ENCODE measurements at places on chromosomes 4 and X.

DNA sequence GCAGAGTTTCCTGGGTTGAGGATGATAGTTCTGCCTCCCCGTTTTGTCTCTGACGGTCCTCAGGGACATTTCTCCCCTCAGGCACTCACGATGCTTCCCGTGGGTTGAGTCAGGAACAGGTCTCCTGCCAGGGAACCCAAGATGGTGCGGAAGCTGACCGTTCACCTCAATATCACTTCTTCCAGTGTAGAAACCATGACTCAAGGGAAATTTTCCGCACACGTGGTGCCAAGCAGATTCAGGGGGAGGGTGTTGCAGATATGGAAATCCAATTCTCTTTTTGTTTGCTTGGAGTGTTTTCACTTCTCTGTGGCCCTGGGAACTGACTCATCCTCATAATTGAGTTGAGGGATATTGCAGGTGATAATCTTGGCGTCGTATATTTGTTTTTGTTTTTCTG, 46.7 kb downstream of the CXorf49B start:
- no peak for DNase-seq

DNA sequence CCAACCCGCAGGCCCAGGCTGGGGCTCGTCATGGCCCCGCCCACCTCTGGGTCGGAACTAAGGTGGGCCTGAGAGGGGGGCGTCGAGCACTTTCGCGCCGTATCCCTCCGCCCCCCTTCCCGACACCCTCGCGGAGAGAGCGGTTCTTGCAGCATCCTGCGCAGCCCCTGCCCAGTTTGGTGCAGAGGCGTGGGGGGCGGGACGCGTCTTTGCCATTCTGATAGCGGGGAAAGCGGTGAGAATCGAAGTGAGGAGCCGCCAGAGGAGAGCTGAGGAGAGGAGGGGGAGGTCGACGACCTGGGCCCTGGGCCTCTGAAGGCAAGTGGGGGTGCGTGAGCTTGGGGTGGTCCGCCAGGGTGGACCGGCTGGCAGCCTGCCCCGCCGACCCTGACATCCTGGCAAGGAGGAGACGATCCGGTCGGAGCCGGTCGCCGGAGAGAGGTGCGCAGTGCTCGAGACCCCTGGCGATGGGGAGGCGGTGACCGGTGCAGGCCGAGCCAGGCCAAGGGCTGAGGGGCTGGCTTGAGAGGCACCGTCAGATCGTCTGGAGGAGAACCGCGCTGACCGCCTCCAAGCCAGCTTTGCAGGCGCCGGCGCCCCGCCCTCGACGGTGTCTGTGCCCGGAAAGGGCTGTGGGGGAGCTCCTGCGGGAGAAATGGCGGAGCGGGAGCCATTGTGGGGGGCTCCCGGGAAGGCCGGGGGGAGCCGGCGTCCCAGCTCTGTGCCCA, 25.5 kb downstream of the GPRASP3 start:
- DNase-seq: no peak

DNA sequence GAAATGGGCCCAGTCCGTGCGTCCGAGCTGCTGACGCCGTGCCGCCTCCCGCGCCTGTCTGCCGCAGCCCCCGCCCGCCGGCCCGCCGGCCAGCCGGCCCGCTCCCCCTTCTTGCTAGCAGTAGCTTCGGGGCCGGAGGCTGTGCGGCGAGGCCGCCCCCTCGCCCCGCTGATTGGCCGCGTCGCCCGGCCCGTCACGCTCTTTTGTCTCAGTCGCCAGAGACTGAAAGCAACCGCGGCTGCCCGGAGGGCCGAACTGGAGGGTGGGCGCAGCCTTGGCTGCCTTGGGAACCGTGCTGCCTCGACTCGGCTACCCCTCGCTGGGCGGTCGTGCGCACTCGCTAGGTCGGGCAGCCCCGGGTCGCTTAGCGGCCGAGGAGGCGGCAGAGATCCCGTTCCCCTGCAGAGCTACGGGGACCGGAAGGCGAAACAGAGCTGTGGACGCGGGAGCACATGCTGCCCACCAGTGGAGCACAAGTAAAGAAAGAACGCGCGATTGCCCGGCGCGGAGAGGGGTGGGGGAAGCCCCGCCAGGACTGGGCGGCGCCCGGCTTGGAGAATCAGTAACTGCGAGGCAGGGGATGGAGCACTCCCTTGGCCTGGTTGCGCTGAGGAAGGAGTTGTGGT, at the start of gene ZCCHC18:
Gene ZCCHC18 (plus strand): TSS at position 198 of the 626 bp plus-strand sequence. CDS start 1,589 bp downstream, outside the sequence.
- no peak for DNase-seq

- no peak for DNase-seq
Observed at GRCh38 chr4:85127653-85128052, 161.2 kb upstream of the WDFY3 start.

DNA sequence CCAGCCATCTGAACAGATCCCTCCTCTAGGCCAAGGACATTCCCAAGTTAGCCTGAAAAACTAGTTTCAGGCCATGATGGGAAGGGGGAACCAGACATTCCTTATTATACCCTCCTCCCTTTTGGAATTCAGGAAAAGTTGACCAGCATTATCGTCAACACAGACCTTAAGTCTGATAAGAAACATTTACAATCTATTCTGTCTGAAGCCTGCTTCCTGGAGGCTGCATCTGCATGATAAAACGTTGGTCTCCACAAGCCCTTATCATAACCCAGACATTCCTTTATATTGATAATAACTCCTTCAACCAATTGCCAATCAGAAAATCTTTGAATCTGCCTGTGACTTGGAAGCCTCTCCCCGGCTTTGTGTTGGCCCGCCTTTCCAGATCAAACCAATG, 44.3 kb downstream of the EFHC2 start:
- no peak for DNase-seq

DNA sequence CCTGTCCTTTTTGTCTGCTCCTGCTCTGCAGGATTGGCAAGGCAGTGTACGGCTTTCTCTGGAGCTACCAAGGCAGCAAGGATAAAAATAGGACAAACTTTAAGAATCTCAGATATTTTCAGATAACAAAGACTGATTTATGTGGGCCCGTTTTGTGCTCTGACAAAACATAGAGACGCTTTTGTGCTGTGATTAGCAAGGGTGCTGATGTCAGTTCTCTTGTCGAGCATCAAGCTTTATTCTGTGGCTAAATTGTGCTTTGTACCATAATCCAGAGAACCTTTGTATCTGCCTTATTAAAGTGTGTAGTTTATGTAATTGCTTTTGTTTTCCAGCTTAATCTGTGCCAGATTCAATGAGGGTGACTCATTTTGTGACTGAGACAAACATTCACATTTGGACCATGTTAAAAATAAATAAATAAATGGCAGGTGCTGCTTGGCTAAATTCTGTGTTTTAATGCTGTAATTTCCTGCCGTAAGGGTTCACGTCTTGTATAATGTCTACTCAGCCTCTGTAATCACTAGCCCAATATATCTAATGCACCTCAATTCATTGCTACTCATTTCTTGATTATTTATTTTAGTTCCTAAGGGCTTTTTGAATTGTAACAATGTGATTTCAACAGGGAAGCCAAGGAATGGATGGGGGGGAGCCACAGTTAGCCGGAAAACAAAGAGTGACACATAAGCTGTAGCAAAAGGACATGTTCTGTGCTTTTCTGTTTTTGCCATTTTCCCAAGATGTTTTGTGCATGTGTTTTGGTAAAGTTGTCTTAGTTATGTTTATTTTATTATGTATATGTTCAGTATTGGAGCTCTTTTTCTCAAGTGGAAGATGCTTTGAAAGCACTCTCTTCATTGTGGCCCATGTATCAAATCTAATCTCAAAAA, 75.1 kb downstream of the GAB1 start:
- no peak for DNase-seq

DNA sequence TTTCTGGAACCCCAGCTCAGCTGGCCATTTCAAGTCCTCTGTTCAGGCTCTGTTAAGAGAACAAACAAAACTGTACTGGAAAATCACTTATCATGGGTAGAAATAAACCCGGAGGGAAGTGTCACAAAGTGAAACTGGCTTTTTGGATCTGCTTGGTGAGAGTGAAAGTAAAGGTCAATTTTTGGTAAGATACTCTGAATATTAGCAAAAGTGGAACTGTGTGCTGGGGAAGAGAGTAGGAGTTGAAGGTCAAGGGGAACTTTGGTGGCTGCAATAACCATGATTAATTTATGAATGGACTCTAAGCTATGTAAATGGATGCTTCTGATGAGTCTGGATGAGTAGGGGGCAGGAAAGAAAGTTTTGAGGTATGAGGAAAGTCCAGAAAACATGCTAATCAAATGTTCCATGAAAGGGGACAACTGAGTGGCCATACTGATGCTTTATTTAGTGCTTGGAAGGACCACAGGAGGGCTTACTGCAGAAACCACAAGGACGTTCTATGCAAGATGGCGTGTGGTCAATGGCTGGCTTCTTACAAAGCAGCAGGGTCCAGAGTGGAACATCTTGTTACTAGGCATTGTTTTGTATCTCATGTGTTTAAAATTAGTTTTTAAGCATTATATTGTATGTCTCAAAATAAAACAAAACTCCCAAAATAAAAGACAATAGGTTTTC, 36.8 kb upstream of the TNIP3 start:
- no peak for DNase-seq

DNA sequence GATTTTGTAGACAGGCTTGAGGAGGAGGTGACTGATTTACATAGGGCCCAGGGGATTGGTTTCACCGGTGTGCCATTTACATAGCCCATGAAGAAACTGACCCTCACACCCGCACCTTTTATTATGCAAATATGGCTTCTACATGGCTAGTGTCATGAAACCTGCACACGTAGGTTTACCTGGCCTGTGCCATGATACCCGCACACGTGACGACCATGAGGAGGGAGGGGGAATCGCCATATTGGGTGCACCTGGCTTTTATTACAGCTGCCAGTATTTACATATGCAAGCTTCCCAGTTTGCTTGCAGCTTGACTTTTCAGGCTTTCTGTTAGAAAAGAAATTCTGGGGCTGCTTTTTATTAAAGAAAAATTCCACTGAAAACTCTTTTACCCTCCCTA, 359.7 kb downstream of the ADAM29 start:
- no peak for DNase-seq

DNA sequence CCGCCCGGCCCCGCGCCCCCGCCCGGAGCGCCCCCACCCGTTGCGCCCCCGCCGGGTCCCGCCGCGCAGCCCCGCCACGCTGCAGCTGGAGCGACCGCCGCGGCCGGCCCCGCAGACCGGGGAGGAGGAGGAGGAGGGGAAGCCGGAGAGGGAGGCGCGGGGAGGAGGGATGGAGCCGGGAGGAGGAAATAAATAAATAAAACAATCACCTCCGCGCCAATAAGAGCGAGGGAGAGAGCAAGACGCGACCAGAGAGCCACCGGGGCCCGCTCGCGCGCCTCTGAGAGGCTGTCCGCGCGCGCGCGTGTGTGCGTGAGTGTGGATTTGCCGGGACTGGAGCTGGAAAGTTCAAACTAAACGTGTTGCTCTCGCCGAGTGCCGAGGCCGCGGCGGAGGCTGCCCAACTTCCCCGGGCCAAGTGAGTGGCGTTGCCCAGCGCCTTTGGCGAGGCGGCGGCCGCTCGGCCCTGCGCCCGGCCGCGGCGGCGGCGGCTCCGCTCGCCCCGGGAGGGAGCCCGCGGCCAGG, 2184.4 kb upstream of the TENM3 start:
- DNase-seq: no peak

DNA sequence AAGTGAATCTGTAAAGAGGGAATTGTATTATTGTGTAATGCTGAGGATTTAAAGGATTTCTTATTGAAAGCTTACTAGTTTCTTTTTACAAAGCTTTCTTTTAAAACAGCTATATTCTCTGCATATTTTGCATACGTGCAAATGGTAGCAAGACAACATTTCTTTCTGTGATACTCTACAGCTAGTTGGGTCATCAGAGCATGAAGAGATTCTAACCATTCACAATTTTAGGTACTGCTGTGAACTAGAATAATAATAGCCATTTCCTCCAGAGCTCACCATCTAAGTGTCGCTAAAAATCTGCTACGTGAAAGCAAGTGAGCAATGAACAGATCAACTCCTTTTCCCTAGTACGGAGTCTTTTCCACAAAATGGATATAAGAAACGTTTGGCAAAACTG, 37.3 kb downstream of the ARHGAP6 start:
- DNase-seq: no peak

DNA sequence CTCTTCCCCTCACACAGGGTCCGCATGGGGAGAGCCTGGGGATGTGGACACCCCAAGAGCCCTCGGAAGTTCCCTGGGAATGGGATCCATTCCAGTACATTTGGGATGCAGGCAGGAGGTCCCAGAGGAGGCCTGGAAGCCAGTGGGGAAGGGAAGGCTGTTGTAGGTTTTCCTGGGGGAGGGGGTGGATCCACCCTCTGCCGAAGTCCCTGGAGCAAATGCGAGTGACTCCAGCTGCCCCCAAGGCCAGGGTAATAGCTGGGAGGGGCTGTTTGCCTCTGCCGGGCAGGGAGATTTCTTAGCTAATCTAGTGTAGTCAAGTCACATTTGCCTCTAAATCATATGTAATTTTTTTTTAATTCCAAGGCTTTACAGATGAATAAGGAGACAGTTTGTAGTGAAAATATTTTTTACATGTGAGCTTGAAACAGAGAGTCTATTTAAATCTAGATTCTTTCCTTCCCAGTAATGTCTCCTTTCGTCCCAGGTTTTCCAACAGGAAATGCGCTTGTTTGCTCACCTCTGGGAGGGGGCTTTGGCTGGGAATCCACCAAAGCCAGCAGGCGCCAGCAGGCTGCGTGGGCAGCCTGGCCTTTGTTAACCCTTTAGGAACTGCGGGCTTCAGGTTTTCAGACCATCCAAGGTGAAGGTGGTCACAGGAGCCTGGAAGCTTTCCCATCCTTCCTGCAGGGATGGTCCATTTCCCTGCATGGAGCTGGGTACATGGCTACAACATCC, 26.8 kb downstream of the SH3TC1 start:
- DNase-seq: no peak

GRCh38 chr4:89879215-89879614, 15.4 kb upstream of the MMRN1 start:
- no peak for DNase-seq

DNA sequence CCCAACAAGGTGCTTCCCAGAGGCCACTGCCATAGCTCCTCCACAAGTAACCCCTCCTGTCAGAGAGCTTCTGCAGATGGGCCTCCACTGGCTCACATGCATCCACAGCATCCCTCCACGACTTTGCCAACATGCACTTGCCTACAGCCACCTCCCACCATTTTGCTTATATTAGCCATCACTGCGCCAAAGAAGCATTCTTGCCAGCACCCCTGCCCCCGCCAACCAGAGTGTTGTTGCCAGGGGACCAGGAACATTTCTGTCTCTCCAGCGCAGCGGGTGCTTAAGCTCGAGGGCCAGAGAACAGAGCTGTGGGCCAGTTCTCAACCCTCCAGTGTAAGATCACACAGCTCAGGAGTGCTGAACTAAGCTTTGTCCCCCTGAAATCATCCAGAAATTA, 517.6 kb downstream of the PABPC4L start:
- no peak for DNase-seq
